Muscle of leg (tissue), 16 donors: ENCODE measurements at places on chromosomes 7 and 10.

- DNase-seq = no peak
- H3K4me3 ChIP-seq = no peak overlapping the region
- no peaks in the 10 kb centered on the region for H3K27me3 ChIP-seq
- H3K4me1 ChIP-seq = peaks cover 7% of the 10 kb centered on the region
These were observed 8.7 kb upstream of the VDAC2 start for GRCh38 chr10:75201793-75202307.

DNA sequence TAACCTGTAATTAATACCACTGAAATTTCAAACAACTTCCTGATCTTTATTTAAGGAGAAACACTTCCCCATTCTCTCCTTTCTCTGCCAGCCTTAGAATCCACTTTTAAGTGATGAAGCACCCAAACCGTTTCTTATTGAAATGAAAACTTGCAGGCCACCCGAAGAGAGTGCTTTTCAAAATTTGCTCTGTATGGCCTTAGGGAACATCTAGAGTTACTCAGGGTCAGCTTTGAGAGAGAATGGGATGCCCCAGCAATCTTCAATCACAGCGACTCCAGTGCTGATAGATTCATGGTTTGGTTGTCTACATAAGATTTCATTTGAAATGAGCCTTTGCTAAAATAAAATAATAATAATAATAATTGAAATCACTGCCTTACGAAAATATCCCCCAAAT, 323.1 kb downstream of the PCLO start:
- no peak for DNase-seq
- no peaks in the 10 kb centered on the region for H3K4me1 ChIP-seq
- no peaks in the 10 kb centered on the region for H3K27me3 ChIP-seq
- H3K4me3 ChIP-seq = no peak overlapping the region
- H3K27ac ChIP-seq = no peak overlapping the region

- DNase-seq = no peak
- H3K4me3 ChIP-seq = no peak overlapping the region
- no peaks in the 10 kb centered on the region for H3K27me3 ChIP-seq
- peaks cover 26% of the 10 kb centered on the region for H3K4me1 ChIP-seq
- H3K27ac ChIP-seq = peak overlapping the region; percentile 91
These were observed 28.5 kb upstream of the SYPL1 start for GRCh38 chr7:106140406-106141173.

DNA sequence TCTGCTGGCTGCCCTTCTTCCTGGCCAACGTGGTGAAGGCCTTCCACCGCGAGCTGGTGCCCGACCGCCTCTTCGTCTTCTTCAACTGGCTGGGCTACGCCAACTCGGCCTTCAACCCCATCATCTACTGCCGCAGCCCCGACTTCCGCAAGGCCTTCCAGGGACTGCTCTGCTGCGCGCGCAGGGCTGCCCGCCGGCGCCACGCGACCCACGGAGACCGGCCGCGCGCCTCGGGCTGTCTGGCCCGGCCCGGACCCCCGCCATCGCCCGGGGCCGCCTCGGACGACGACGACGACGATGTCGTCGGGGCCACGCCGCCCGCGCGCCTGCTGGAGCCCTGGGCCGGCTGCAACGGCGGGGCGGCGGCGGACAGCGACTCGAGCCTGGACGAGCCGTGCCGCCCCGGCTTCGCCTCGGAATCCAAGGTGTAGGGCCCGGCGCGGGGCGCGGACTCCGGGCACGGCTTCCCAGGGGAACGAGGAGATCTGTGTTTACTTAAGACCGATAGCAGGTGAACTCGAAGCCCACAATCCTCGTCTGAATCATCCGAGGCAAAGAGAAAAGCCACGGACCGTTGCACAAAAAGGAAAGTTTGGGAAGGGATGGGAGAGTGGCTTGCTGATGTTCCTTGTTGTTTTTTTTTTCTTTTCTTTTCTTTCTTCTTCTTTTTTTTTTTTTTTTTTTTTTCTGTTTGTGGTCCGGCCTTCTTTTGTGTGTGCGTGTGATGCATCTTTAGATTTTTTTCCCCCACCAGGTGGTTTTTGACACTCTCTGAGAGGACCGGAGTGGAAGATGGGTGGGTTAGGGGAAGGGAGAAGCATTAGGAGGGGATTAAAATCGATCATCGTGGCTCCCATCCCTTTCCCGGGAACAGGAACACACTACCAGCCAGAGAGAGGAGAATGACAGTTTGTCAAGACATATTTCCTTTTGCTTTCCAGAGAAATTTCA, 1.7 kb downstream of the ADRB1 start:
- peaks cover 61% of the 10 kb centered on the region for H3K27me3 ChIP-seq
- H3K4me1 ChIP-seq = peaks cover 12% of the 10 kb centered on the region
- H3K4me3 ChIP-seq = no peak overlapping the region
- H3K36me3 ChIP-seq = no peaks in the 10 kb centered on the region
- peak; percentile 40 for DNase-seq

- H3K36me3 ChIP-seq = peaks cover 9% of the 10 kb centered on the region
- H3K27ac ChIP-seq = no peak overlapping the region
- peak; percentile 55 for DNase-seq
These were observed 13.7 kb downstream of the CISD1 start for GRCh38 chr10:58282615-58283014.

DNA sequence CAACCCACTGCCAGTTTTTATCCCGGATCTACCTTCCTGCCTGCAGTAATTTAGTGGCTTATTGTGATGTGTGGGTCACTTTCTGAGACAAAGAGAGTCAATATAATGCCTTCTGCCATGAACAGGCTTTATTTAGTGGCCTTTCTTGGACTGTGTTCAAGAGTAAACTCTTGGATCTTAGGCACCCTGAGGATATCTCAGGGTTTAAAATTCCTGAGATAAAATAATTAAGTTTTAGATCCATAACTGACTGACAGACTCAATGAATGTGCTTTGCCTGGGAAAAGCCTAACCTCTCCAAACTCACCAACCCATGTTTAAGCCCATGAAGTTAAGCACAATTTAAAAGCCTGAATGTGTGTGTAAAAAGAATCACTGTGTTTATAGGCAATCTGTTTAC, 564.3 kb downstream of the LRMDA start:
- no peaks in the 10 kb centered on the region for H3K27me3 ChIP-seq
- no peak for DNase-seq
- H3K4me1 ChIP-seq = no peaks in the 10 kb centered on the region
- H3K36me3 ChIP-seq = no peaks in the 10 kb centered on the region

DNA sequence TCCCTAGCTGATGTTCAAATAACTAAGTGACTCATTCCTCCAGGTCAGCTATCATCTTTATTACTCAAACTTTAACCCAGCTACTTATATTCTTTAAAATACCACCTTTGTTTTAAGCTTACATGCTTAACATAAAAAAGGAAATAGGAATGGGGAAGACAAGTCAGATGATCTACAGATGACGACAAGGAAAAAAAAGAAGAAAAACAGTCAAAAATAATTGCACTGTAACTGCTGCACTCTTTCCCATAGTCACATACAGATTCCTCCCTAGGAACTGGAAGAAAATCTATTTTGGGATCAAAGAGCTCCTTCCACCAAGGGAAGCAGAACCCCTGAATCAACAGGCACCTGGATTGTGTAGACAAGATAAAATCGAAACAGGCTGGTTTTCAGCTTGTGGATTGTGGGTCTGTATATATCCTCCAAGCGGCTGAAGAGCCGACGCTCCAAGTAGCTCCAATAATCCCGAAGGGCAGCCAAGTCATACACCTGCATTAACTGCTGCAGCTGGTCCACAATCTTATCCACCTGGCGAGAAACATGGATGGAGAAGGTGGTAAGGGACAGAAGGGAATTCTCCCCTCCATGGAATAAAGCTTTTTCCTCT, 2.0 kb downstream of the WDR91 start:
- no peaks in the 10 kb centered on the region for H3K27me3 ChIP-seq

DNA sequence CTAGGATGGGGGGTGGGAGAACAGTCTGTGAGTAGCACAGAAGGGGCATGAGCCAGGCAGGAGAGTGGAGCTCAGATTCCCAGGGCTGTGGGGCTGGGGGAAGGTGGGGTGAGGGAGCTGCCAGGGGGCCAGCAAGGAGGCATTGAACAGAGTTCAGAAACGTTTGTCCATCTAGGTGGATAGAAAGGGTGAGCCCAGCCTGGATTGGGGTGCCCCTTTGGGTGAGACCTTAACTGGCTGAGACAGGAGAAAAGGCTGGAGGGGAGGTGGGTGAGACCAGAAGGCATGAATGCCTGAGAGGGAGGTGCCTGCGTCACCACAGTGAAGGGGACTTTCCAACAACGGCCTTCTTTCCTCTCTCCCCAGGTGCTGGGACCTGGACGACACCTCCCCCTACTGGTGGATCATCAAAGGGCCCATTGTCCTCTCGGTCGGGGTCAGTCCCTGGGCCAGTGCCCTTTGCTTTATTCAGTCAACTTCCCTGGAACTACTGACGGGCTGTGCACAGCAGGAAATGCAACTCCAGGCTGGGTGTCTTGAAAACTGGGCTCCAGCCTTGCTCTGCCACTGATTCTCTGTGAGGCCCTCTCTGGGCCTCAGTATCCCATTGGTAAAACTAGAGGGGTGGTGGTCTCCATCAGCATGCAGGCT, 11.0 kb downstream of the GHRHR start:
- H3K4me3 ChIP-seq = no peak overlapping the region
- peak; percentile 57 for DNase-seq
- no peak overlapping the region for H3K27ac ChIP-seq
- H3K4me1 ChIP-seq = peaks cover 4% of the 10 kb centered on the region
- H3K27me3 ChIP-seq = peaks cover 15% of the 10 kb centered on the region
- no peaks in the 10 kb centered on the region for H3K36me3 ChIP-seq

- peaks cover 2% of the 10 kb centered on the region for H3K36me3 ChIP-seq
- H3K4me1 ChIP-seq = peaks cover 2% of the 10 kb centered on the region
- H3K4me3 ChIP-seq = no peak overlapping the region
- no peak for DNase-seq
These were observed 102.8 kb downstream of the POLL start for GRCh38 chr10:101485207-101485606.

DNA sequence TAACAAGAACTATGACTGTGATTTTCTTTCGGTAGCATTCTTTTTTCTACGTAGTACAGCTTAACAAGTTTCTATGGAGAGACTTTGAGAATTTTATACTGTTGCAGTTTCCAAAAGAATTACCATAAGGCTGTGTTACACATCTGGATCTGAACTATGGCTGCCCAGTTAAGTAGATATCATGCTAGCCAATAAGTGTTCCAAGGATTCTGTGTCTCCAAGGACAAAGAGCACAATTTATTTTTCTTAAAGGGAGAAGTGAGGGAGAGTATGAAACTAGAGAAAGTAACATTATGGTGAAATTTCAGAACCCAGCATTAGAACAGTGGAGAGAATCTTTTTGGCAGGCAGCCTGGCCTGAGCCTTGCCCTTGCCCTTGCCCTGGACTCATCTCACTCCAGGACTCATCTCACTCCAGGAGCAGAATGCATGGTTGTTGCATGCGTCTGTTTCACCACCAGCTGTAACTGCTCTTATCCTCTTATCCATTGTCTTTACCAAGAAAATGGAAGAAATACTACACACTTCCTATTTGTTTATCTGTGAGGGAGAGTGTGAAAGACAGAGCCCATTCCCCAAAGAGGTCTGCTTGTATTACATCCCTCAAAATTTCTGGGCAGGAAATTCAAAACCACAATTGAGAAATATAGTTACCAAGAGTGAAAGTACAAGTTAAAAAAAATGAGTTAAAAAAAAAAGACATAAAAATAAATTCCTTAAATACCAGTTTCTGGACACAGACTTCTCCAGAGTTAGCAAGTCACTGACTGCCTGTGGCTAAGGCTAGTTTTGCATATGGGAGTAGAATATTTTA, 1067.5 kb downstream of the NRG3 start:
- H3K27me3 ChIP-seq = no peaks in the 10 kb centered on the region
- no peak overlapping the region for H3K27ac ChIP-seq
- peaks cover 4% of the 10 kb centered on the region for H3K4me1 ChIP-seq
- no peak overlapping the region for H3K4me3 ChIP-seq
- H3K36me3 ChIP-seq = no peaks in the 10 kb centered on the region
- DNase-seq = peak; percentile 76

DNA sequence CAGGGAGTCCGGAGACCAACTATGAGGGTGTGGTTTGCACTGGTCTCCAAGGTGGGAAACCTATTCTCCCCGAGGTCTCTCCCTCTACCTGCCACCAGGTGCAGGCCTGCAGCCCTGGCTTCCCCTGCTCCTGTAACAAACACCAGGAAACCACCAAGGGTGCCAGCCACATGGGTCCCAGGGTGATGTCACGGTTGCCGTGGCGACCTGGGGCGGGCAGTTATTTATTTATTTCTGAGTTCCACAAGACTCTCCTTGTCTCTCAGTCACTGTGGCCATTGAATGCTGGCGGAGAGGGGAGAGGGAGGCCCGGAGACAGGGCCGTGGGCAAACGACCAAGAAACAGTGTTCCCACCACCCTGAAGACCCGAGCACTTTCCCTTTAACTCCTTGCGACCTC, 27.0 kb downstream of the MMD2 start:
- H3K4me3 ChIP-seq = no peak overlapping the region
- H3K27ac ChIP-seq = no peak overlapping the region
- peaks cover 2% of the 10 kb centered on the region for H3K27me3 ChIP-seq
- DNase-seq = peak; percentile 16
- H3K4me1 ChIP-seq = no peaks in the 10 kb centered on the region

- no peak overlapping the region for H3K27ac ChIP-seq
- DNase-seq = no peak
- no peaks in the 10 kb centered on the region for H3K27me3 ChIP-seq
- no peak overlapping the region for H3K4me3 ChIP-seq
These were observed 979.1 kb upstream of the C7orf33 start for GRCh38 chr7:147611431-147611830.

DNA sequence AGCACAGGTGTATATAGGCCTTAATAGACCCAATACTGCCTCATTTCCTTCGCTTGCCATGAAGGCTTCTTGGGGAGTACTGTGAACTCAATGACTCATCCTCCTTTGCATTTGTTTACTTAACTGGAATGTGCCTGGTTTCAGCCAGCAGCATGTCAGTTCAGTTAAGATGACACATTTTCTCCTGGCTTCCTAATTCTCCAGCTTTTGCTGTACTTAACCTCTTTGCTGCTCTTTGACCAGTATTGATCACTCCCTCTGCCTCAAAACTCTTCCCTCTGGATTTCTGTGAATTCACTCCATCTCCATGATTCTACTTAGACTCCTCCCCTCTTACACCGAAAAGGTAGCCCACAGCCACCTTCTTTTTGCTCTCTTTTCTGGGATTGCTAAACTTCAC, 135.7 kb downstream of the MAGI2 start:
- H3K27ac ChIP-seq = no peak overlapping the region
- no peaks in the 10 kb centered on the region for H3K36me3 ChIP-seq
- peak; percentile 65 for DNase-seq
- no peaks in the 10 kb centered on the region for H3K4me1 ChIP-seq
